IMR-90 (cell line): ENCODE measurements at places on chromosomes 2 and 18.

- peak; percentile 30 for DNase-seq
Measured at GRCh38 chr18:22378672-22379282, 38.9 kb downstream of the CTAGE1 start.

GRCh38 chr2:162711832-162712540 is 126.6 kb downstream of the KCNH7 start:
- no peak for DNase-seq

- no peak for DNase-seq
Measured at GRCh38 chr18:74604361-74604760, 6.7 kb downstream of the ZNF407 start.

- peak; percentile 85 for DNase-seq
Measured at GRCh38 chr18:67515942-67516538, 480 bp downstream of the DSEL start.

- no peak for DNase-seq
Measured at GRCh38 chr2:232636788-232637420, 3.5 kb downstream of the EFHD1 start.

DNA sequence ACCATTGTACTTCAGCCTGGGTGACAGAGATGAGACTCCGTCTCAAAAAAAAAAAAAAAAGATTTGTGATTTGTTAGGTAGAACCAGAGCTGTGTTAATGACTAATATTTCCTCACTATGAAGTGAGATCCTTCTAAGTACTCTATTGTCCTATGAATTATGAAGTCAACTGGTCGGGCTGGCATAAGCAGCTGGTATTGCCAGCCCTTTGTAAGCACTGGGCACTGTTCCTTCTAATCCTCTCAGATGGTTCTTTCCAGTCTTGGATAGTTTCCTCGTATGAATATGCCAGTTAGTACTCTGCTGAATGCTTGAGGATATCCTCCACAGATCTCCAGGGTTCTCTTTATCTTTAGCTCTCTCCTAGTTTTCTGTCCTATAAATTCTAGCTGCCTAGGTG is 223.1 kb upstream of the SP5 start:
- DNase-seq: no peak

DNA sequence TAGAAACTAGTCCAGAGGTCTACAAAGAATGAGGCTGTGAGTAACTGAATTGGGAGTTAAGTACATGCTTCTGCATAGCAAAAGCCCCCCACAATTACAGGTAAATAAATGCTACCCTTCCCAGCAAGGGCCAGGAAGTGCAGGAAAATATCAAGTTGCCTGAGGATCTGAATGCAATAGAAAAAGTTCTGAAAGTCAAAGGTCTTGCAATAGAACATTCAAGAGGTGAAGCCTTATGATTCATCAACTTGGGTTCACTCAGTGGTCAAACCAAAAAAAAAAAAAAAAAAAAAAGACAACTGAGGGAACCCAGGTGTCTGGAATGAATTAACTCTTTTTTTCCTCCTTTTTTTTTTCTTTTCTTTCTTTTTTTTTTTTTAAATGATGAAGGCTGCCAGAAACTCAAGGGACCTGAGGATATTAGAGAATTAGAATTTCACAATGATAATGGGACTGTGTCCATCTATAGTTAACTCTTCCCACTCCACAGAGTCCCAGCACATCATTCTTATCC is 42.9 kb upstream of the RFX8 start:
- peak; percentile 65 for DNase-seq

GRCh38 chr2:54855434-54855833 is 132.0 kb downstream of the EML6 start:
- peak; percentile 20 for DNase-seq

- DNase-seq: no peak
Measured at GRCh38 chr2:136106505-136106904, 11.4 kb downstream of the CXCR4 start.

DNA sequence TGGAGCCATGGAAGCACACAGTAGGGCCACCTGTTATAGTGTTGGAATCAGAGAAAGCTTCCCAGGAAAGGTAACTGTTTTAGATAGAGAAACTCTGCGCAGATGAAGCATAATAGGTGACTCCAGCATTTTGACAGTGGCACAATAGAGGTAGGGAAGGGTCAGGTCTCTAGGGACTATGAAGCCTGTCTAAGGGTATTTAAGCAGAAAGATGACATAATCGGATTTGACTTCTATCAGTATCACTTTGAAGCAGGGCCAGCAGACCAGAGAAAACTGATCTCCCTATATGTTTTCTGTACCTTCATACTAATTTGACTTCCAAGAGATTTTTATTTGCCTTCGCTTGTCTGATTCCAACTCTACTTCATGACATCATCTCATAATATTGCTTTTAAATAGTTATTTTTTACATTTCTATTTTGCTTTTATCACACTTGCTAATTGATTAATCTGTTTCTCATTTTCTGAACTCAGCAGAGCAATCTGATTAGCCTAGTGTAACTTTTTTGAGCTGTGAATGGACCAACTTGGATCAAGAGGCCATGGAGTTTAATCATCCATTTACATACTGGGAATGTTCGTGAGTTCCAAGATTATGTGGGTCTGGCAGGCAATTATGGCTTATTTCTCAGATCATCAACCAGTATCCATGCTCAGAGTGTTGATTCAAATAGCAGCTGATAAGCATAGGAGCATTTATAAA is 8.4 kb upstream of the HIBCH start:
- no peak for DNase-seq

DNA sequence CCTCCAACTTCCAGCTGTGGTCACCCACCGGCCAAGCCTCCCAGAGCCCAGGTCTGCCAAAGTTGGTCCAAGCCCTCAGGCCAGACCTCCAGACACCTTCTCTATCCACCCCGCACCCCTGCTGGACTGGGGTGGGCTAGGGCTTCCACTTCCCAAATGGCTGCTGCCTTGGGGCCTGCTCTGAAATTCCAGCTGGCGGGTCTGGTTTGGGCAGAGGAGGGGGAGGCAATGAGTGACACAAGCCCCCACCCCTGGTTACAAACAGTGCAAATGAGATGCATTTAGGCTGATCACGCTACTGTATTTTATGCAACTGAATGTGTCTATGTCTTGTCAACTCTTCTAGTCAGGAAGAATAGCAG is 14.6 kb downstream of the POU3F3 start:
- DNase-seq: no peak
